ENCODE measurements at places on chromosomes 11 and 22.
A peak's percentile ranks its signal among the peaks of the same experiment; 100 is the strongest.

DNA sequence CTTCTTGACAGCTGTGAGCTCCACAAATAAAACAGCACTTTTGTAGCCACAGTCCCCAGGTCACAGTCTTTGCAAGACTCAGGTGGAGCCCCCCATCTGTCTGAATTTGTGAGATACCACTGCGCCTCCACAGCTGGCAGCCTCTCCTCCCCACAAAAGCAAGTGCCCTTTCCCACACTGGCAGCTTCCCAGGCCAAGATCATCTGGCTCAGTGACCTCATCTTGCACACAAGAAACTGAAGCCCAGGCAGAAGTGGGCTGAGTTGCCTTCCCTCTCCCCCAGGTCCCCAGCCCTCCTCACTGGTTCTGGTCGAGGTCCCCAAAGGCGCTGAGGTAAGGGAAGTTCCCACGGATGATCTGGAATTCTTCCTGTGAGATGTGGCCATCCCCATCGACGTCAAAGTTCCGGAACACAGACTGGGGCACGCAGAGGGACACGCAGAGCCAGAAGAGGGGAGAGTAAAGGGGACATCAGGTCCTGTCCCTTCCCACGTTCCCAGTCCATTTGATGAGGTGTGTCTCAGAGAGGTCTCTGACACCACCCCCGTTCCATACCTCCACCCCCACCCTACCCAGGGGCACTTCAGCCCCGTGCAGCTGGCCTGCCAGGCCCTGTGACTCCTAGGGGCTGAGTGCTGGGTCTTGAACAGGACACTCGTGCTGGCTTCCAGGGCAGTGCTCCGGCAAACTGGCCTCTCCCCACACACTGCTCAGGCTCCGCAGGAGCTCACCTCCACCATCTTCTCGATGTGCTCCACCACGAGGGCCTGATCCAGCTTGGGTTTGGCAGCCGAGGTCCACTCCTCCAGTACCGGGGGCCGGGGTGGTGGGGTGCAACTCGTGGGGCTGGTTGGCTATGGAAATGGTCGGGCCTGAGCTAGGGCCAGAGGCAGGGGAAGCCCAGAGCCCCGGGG lies 8.9 kb downstream of the RASGRP2 start:
- DNase-seq: no peak

DNA sequence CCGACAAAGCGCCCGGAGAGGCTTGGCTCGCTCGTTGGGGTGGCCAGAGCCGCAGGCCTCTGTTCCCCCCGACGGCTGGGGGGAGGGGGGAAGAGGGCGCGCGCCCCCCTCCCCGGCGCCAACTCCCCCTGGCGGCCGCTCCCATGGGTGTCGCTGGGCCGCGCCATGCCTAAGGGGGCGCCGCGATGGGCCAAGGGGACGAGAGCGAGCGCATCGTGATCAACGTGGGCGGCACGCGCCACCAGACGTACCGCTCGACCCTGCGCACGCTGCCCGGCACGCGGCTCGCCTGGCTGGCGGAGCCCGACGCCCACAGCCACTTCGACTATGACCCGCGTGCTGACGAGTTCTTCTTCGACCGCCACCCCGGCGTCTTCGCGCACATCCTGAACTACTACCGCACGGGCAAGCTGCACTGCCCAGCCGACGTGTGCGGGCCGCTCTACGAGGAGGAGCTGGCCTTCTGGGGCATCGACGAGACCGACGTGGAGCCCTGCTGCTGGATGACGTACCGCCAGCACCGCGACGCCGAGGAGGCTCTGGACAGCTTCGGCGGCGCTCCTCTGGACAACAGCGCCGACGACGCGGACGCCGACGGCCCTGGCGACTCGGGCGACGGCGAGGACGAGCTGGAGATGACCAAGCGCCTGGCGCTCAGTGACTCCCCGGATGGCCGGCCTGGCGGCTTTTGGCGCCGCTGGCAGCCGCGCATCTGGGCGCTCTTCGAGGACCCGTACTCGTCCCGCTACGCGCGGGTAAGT lies 1.4 kb downstream of the KCNC1 start:
- no peak for DNase-seq

- DNase-seq: no peak
These were observed 15.3 kb upstream of the IL2RB start for GRCh38 chr22:37165066-37165465.

GRCh38 chr11:43735961-43736360 lies 55.4 kb downstream of the HSD17B12 start:
- no peak for DNase-seq

- DNase-seq: peak; percentile 62
These were observed 7.2 kb downstream of the POLD4 start for GRCh38 chr11:67345920-67346819.

DNA sequence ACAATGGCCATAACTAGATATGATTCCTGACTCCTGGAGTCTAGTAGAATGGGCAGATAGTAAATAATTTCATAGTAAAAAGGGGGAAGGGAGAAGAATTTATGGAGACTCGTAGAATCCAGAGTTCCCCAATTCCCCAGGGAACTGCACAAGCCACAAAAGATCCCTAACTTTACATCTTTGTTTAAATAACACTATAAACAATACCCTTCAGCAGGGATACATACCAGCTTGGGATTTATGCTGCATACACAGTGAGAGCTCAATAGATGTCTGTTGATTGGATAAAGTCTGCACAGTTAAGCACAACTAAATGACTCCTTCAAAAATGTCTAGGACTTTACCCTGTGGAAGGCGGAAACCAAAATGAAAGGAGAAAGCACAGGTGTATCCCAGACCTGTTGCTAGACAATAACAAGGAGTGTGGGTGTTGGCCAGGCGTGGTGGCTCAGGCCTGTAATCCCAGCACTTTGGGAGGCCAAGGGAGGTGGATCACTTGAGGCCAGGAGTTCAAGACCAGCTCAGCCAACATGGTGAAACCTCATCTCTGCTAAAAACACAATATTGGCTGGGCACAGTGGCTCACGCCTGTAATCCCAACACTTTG lies 6.8 kb downstream of the SLC35F2 start:
- DNase-seq: no peak

DNA sequence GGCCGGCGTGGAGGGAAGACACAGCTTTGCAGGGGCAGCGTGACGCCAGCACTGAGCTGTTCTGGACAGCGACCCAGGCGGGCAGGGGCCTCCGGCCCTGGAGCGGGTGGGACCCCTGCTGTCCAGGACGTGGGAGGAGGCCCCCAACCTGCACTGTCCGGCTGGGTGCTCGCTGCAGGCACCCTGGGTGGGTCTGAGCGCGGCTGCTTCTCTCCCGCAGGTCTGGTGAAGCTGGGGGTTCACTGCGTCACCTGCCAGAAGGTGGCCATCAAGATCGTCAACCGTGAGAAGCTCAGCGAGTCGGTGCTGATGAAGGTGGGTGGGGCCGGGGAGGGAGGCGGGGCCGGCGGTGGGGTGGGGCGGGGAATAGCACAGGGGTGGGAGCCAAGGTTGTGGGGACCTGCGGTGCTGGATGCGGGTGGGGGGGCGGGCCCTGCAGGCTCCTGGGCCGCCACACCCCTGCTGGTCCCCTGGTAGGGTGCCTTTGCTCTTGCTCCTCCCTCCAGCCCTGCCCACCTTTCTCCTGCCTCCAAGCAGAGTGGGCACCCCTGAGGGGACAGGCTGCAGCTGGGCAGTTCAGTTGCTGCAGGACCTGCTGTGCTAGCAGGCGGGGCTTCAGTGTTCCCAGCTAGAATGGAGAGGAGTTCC lies 46.2 kb downstream of the BRSK2 start:
- no peak for DNase-seq

- DNase-seq: no peak
These were observed 984.4 kb downstream of the FAM181B start for GRCh38 chr11:81749245-81749644.

GRCh38 chr11:97201743-97202612 lies 812.2 kb downstream of the JRKL start:
- DNase-seq: no peak

- no peak for DNase-seq
These were observed 32.9 kb upstream of the SLN start for GRCh38 chr11:107744736-107745135.

DNA sequence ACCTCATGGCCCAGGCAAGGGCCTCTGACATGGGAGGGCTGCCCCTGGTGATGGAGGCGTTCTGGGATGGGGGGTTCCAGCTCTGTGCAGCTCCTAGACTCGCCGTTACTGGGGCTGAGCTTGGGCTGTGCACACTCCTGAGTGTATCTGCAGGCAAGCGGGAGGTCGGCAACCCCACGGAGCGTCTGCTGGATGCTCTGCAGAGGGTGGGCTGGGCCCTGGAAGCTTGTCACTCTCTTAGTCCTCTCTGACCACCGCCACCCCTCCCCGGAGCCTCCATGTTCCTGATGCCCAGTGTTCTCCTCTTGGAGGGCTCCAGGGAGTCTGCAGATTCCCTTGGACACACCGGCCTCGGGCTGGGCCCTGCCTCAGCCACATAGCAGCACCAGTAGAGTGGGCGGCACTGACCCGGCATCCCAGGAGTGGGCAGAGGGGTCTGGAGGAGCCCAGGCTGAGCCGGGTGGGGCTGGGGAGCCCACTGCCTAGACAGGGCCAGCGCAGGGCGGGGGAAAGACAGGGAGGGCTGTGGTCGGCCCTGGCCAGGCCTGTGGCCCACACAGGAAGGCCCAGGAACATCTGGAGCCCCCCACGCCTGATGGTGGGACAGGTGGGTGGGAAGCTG lies 20.6 kb upstream of the MUC5B start:
- no peak for DNase-seq

GRCh38 chr11:66272596-66272995 lies 4.2 kb downstream of the RAB1B start:
- peak; percentile 47 for DNase-seq

GRCh38 chr22:23692598-23693291 lies 1.9 kb downstream of the RGL4 start:
- no peak for DNase-seq

- DNase-seq: no peak
These were observed 354.4 kb downstream of the SOX6 start for GRCh38 chr11:16001899-16002426.

- DNase-seq: peak; percentile 20
These were observed at the start of gene RTN4RL2 for GRCh38 chr11:57460022-57460757. Gene RTN4RL2, plus strand, starts transcription at chr11:57460528. Its CDS starts 338 bp downstream, at chr11:57460866.

DNA sequence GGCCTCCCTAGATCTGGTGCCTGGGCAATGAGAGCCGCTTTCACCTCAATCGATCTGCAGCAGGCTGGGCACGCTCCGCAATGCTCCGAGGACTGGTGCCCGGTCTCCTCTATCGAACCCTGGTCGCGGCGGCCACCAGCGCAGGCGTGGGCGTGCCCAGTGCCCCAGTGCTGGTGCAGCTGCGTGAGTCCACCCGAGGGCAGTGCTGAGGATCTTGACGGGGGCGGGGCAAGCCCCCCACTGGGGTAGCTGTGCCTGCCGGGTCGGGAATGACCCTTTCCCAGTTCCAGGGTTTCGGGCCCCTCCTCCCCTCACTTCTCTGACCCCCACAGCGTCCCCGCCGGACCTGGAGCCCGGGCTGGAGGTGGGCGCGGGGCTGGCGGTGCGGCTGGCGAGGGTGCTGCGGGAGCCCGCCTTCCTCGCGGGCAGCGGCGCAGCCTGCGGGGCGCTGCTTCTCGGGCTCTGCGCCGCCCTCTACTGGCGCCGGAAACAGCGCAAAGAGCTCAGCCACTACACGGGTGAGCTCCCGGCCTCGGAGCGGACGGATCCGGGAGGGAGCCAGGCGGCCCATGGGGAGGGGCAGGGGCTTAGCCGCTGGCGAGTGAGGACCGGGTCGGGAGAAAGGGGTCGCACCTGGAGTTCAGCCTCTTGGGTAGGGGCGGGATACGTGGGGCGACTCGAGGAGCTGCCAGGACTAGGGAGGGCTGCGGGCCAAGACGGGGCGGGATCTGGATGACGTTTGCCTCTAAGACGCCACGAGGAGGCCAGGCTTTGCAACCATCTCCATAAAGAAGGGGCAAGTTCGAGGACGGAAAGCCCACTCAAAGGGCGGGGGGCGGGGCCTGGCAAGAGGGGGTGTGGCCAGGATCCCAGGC lies 10.9 kb downstream of the ROBO3 start:
- DNase-seq: peak; percentile 76

DNA sequence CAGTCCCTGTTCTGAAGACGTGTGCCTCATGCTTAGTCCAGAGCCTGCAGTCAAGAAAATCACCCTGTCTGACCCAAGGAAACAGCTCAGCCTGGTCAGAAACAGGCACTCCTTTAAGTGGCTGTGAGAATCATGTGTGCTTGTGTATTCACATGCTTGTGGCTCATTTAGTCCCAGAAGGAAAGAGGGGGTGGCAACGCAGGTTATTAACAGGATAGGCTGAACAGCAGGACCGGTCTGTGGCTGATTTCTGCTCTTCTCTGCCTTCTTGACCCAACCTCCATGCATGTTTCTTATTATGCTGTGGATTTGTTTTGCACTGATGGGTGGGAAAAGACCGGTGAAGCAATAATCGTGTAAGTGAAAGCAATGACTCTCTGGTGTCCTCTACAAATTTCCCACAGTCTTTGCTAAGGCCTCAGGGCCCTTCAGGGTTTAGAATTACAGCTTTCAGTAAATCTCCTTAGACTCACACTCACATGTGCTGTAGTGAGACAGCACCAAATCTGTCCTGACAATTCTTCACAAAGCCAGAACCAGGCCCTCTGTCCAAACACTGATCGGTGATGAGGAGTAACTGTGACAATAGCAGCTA lies 288.1 kb downstream of the ETS1 start:
- no peak for DNase-seq

- DNase-seq: no peak
These were observed 941.0 kb upstream of the CHORDC1 start for GRCh38 chr11:91163619-91164451.

GRCh38 chr11:8097062-8097461 lies 16.1 kb downstream of the TUB start:
- DNase-seq: no peak

- no peak for DNase-seq
These were observed 1.5 kb upstream of the SMPD1 start for GRCh38 chr11:6388748-6389147.

DNA sequence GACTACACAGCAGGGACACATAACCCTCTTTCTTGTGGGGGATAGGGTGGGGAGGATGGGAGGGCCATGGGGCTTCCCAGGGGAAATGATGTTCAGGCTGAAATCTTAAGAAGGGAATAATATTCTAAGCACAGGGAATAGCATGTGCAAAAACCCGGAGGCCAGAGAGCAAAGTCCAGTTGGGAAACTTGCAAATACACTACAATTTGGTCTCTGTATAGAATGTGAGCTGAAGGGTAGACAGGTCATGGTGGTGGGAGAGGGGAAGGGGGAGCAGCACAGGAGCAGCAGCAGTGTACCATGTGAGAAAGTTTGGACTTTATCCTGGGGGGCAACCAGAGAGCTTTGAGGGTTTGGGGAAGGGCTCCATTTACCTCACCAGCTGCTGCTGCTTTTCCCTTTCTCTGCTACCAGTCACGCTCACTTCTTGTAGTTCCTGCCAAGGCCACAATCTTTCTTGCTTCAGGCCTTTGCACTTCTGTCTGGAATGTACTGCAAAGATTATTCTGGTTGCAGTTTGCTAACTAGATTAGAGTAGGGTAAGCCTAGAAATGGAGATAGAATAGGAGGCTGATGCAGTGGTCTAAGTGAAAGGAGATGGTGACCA lies 43.0 kb downstream of the KREMEN1 start:
- DNase-seq: no peak

- DNase-seq: no peak
These were observed 110.2 kb upstream of the MTNR1B start for GRCh38 chr11:92859156-92859690.

DNA sequence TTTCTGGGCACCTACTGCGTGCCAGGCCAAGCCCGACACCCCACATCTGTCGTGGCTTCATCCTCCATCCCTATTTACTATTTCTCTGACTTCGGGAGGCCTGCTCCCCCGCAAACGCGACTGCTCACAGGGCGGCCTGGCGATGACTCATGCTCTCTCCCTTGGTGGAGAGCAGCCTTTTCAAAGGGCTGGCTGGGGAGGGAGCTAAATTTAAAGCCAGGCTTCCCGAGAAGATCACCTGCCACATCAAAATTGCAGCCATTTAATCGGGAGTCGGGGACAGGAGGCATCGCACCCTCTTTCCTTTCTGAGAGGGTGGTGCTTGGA lies 24.9 kb upstream of the SHISAL1 start:
- no peak for DNase-seq

- no peak for DNase-seq
These were observed 21.6 kb upstream of the SPON1 start for GRCh38 chr11:13940907-13941256.

Measured in CD4-positive, alpha-beta T cell treated with Interleukin-2 at 100 ng/mL for 4 hours (primary cell).